Left lung (tissue), 14 donors: ENCODE measurements at places on chromosomes 6 and 20. TPM values are rescaled to one million over a fixed set of nuclear protein-coding genes. Genes with fewer than 3 reads are reported as not detected.

Gene LAMP5
- total RNA-seq = 5.3 TPM

GRCh38 chr6:169556758-169557548 lies 144.9 kb downstream of the WDR27 start:
- DNase-seq = no peak

Gene EPHA7
- total RNA-seq = 0.09 TPM

DNA sequence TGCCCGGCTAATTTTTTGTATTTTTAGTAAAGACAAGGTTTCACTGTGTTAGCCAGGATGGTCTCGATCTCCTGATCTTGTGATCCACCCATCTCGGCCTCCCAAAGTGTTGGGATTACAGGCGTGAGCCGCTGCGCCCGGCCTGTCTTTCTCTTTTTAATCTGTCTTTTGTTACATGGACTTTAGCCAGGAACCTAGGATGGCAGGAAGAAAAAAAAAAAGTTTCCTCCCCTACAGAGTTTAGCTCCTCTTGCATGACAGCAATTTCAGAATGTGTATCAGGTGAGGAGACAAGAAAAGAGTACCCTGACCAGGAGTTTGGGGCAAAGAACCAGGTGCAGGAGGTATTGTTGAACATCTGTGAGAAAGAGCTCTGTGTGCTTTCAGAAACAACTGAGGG lies 21.4 kb upstream of the TXLNB start:
- no peak for DNase-seq

DNA sequence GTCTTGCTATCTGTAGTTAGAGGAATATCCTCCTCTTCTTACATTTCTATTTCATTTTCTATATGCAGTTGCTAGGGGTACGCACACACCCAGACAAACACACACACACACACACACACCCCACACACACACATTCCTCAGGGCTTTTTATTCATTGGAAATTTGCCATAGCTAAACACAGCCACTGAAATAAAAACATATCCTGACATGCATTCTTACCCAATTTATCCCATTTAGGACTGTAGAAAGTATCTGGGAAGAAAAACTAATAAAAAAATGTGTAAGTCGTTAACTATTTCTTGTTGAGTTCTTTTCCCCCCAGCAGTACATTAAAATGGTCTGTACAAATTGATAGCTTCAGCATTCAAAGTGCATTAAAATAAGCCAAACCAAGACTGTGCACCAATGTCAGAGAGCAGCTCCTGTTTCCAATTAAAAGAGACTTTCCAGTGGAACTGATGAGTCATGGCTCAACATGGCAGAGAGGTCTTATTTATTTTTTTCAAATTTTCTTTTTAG lies 357.9 kb upstream of the AGPAT4 start:
- no peak for DNase-seq

GRCh38 chr20:38872491-38873049 lies 53.6 kb upstream of the FAM83D start:
- no peak for DNase-seq
